Activated T-cell treated with anti-CD3 and anti-CD28 coated beads, Interleukin-2, amount 50 U/mL, for 24 hours (primary cell): ENCODE measurements at places on chromosomes 5 and 9.

- no peak for DNase-seq
Measured at GRCh38 chr9:126862104-126862761, 1.8 kb downstream of the ZBTB34 start.

- no peak for DNase-seq
Measured at GRCh38 chr5:31671339-31671741, 32.4 kb downstream of the PDZD2 start.

DNA sequence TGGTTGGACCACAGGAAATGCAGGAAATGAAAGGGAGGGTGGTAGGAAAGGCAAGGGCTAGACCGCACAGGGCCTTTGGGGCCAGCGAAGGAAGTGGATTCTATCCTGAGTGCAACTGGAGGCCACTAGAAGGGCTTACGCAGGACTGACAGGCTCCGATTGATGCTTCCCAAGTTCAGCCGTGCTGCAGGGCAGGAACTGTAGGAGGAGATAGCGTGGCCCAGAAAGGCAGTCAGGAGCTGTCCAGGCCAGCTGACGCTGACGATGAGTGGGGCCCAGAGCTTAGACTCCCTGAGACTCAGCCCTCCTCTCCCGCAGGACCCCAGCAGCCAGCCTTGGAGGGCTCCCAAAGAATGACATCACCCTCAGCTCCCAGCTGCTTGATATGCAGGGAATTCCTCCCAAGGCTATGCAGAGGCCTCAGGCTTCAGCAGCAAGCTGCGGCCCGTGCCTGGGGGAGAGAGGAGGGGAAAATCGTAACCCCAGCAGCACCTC lies 48.8 kb downstream of the KCNIP1 start:
- DNase-seq = peak; percentile 8

GRCh38 chr5:113760486-113760885 lies 247.0 kb downstream of the YTHDC2 start:
- DNase-seq = no peak

- no peak for DNase-seq
Measured at GRCh38 chr5:74221413-74221812, 419.1 kb downstream of the ENC1 start.
